ENCODE measurements at places on chromosomes 3 and 15.

- peak; percentile 69 for DNase-seq
Measured at GRCh38 chr3:52039426-52039825, 16.9 kb downstream of the DUSP7 start.

- no peak for DNase-seq
Measured at GRCh38 chr15:74791007-74791406, 9.1 kb downstream of the CSK start.

DNA sequence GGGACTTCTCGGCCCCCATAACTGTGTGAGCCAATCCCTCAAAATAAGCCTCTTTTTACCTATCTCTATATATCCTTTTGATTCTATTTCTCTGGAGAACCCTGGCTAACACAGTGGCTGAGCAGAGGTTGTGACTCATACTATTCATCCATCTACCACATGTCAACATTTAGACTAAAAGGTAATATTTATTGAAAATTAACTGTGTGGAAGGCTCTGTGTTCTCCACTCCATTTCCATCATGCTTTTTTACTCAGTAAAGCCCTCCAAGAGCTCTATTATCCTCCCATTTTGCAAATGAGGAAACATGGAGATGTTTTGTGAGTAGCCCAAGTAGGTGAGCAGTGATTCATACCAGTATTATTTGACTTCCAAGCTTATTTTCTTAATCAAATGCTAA, 217.9 kb upstream of the DCBLD2 start:
- DNase-seq, result no peak

GRCh38 chr3:160437083-160437455, 12.5 kb downstream of the TRIM59 start:
- no peak for DNase-seq

DNA sequence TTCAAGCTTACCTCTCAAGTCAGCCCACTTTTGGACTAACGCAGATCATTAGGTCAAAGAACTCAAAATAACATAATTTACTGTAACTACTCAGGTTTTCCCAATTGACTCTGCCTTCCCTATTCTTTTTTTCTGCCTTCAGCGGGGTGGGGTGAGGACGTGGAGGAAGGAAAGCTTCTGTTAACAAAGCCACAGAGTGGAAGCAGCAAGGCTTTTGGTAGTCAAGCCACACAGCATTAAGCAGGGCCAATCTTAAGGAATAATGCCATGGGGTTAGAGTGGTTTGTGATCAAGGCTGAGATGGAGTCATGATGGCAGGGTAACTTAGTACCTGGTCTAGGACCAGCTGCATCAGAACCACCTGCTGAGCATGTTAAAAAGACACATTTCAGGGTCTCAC, 277.5 kb downstream of the TIGIT start:
- DNase-seq, result no peak

GRCh38 chr3:149013726-149014125, 22.4 kb downstream of the GYG1 start:
- DNase-seq, result no peak

- no peak for DNase-seq
Measured at GRCh38 chr15:67575039-67575502, 32.6 kb downstream of the MAP2K5 start.

- DNase-seq, result no peak
Measured at GRCh38 chr3:149245738-149246451, 24.3 kb upstream of the CP start.

DNA sequence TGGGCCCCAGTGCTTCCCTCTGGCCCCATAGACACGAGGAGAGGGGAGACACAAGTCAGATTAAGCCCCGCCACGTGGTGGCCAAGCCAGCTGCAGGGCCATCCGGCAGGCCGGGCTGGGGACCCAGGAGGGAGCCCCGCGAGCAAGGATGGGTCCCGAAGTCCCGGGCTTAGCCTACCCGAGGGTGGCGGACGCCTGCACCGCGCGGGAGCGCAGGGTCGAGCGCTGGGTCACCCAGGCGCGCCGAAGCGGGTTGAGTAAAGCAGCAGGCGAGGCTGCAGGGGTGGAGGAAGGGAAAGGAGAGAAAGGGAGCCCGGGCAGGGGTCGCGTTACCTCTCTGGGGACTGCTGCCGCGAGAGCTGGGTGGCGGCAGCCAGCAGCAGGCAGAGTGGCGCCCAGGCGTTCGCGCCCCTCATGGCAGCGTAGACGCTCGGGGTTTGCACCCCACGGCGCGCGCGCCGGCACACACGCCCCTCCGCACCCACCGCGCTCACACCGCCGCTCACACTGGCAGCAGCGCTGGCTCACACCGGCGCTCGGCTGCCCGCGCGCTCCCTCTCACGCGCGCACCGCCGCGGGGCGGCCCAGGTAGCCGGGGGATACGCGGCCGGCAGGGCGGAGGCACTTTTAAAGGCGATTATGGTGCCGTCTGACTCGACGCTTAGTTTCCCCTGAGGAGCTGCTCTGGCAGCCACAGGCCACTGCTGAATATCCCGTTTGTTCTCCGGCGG, at the start of gene PCOLCE2:
PCOLCE2 (minus strand) TSS at position 603 of the 731 bp plus-strand sequence; CDS start at position 416, 187 bp downstream.
- DNase-seq, result no peak

DNA sequence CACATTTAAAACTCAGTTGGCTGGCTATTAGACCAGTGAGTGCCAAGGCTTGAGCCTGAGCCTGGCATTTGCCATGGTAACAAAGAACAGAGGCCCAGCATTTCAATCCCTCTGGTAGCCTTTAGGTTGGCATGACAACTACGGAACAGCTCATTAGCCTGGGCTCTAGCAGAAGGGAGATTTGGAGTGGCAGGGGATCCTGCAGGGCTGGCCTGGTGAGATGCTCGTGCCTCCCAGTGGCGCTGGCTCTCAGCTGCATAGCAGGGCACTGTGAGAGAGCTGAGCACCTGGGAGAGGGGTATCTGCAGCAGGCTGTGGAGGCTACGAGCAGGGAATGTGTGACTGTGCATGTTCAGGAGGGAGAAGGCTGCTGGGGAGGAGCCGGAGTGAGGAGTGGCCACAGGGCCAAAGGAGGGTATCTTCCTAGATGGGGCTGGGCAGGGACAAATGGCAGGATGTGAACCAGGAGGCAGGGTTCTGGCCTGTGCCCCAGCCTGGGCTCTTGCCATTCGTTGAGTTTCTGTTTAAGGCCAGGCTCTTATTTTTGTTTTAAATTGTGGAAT, 5.6 kb upstream of the ABTB1 start:
- no peak for DNase-seq

DNA sequence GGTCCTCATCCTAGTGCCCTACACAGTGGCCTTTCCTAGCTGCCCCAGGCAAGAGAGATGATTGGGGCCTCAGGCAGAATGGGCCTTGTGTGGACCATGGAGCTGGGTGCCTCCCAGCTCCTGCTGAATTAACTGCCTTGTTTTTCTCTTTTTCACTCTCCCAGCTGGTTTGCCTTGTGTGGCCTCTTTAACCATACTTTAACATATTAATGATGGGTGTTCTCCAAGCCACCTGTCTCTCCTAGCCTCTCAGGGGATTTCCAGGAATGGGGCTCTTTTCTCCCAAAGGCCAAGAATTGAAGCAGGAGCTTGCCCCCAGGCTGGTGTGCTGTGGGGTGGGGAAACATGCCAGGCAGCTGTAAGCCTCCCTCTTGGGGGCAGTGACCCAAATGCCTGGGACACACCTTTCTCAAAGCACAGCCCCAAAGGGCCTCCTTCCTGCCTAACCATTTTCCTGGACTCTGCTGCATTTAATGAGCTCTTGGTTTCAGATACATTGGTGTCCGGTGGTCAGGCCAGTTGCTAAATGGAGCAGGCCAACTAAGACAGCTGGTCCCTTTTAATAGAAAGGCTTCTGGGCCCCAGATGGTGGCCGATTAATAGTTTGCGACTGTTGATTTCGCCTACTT, 5.6 kb downstream of the ALPK3 start:
- no peak for DNase-seq

DNA sequence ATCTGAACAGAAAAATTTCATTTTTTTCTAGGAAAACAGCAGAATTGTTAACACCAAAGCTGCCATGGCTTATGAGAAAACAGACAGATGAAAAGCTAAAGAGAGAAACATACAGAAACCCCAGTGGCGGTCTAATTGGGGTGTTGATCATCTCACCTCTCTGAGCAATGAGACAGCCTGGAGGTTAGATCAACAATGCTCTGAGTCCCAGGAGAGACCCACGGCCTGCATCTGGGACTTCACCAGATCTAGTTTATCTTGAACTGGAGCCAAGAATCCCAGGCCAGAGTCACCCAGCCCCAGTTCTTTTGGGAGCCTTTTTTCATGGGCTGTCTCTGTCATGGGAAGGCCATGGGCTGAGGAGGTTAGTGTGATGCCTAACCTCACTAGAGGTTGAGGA, 3.5 kb upstream of the GALNT15 start:
- no peak for DNase-seq

DNA sequence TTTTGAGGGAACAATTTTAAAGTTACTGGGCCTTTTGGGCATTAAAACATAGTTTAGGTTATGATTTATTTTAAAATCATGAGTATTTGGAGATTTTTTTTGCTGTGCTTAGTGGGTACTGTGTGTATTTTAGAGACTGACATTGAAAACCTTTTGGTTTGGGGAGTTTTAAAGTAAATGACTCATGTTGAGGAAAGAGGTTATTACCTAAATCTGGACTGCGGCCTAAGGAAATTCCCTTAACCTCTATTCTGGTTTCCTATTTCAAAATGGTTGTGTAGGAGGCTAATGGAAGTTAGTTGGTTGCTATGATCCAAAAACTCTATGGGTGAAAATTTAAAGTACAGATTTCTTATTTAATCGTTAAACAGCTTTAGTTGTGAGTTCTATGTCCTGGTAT, 57.3 kb upstream of the DPH6 start:
- no peak for DNase-seq

GRCh38 chr3:184338511-184338945, 1.1 kb downstream of the FAM131A start:
- DNase-seq, result no peak

GRCh38 chr3:20324664-20325478, 138.9 kb upstream of the SGO1 start:
- no peak for DNase-seq

GRCh38 chr15:77426871-77427270, 6.2 kb downstream of the HMG20A start:
- DNase-seq, result no peak

GRCh38 chr15:60704129-60704528, 225.2 kb upstream of the ICE2 start:
- DNase-seq, result no peak

- no peak for DNase-seq
Measured at GRCh38 chr3:186506857-186507256, 37.3 kb downstream of the CRYGS start.

- no peak for DNase-seq
Measured at GRCh38 chr3:81985996-81986723, 224.7 kb upstream of the GBE1 start.

GRCh38 chr3:194360568-194360967, 9.0 kb downstream of the LRRC15 start:
- DNase-seq, result no peak

DNA sequence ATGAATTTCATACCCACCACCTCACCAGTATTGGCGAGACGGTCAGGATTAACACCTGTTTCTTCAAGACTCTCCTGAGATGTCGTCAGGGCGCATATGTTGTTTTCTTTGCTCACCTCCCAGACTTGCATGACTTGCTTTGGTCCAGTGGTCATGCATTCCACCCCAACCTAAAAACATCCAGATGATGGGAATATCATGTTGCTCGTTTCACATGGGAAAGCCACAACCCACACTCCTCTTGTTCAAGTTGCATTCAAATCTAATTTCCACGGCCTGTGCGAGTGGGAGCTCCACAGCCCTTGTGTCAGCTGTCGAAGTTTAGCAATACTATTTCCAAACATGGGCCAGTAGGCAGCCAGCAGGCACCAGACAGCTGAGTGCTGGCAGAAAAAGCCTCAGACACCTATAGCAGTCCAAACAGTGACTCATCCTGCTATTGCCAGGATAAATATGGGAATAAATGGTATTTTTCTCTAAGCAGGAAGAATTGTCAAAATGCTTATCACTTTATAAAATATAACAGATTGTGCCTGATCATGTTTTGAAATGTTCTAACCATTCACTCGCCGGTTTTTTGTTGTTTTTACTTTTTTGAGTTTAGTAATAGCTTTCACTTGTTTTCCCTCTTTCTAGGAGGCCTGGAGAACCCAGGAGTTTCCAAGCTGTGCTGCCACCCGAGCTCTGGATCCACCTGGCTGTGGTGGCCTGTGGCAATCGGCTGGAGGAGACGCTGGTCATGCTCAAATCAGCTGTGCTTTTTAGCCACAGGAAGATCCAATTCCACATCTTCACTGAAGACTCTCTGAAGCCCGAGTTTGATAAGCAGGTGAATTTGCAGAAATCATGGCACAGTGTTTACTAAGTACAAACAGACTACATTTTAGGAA, 20.1 kb downstream of the GXYLT2 start:
- DNase-seq, result peak; percentile 54

DNA sequence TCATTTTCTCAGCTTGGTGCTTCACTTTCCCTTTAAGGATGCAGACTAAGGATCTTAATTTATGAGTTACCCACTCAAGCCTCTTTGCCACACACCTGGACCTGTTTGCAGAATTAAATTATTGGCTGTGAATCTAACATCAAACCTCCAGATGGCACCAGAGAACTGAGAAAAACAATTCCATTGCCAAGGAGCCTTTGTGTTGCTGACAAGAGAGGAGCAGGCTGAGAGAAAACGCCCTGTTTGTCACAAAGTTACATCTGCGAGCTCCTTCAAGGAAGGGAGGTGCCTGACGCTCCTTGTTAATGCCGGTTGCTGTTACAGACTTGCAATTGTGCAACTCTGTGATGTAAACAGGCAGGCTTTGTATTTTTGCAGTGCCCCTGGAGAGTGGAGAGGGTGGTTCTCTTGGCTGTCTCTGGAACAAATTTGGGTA, 36.3 kb upstream of the TMC3 start:
- DNase-seq, result no peak

GRCh38 chr15:31385736-31386135, 59.1 kb downstream of the KLF13 start:
- no peak for DNase-seq

- DNase-seq, result no peak
Measured at GRCh38 chr3:20111836-20112235, 71.6 kb downstream of the KAT2B start.

DNA sequence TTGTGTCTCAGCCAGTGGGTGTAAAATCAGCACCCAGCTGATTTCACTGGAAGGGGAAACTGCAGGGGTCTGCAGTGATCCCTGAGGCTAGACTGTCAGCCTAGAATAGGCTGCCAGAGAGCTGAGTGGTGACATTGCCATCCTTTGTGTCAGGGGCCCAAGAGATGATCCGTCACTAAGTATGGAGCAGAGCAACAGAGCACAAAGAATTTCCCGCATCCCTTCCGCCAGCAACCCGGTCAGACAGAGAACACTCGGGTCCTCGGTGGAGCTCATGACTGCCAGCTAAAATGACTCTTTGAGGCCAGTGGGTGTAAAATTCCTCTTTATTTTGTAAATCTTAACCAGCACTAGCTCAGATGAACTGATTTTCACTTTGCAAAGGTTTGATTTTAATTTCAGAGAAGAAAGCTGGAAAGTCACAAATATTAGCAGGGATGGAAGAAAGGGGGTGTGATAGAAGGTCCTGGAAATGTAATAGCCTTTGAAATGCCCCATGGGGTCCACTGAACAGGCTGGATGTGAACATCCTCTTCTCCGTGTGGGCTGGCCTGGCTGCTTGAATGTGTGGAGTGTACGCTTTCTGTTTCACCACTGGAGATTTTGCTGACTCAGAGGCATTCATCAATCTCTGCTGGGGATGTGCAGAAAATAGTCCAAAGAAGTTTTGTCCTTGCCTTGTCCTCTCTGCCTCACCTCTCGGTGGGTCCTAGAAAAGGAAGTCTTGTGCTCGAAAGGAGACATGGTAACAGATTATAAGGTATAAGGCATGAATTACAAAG, 138.8 kb downstream of the SV2B start:
- no peak for DNase-seq
